ENCODE measurements at places on chromosomes 3 and 15.

DNA sequence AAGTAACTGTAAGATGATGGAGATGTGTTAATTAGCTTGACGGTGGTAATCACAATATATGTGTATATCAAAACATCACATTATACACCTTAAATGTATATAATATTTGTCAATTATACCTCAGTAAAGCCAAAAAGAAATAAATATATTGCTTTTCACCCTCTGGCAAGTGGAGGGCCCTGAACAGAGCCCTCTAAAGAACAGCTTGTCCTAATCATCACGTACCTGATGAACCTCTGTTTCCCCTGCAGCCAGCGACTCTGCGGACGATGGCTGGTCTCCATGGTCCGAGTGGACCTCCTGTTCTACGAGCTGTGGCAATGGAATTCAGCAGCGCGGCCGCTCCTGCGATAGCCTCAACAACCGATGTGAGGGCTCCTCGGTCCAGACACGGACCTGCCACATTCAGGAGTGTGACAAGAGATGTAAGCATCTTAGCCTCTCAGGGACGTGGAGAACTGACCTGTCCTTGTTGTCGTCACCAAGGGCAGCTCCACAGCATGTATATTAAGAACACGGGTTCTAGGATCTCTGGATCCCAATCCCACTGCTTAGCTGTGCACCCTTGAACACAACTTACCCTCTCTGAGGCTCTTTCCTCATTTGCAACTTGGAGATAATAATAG lies 6.3 kb downstream of the THBS1 start:
- no peak for DNase-seq

- DNase-seq: no peak
Observed at GRCh38 chr3:168003911-168004310, 91.8 kb downstream of the GOLIM4 start.

GRCh38 chr3:112687616-112688015 lies 46.7 kb upstream of the CCDC80 start:
- DNase-seq: no peak

GRCh38 chr3:55198554-55198953 lies 270.7 kb upstream of the LRTM1 start:
- no peak for DNase-seq

- DNase-seq: no peak
Observed at GRCh38 chr3:29695643-29696198, 414.9 kb downstream of the RBMS3 start.

DNA sequence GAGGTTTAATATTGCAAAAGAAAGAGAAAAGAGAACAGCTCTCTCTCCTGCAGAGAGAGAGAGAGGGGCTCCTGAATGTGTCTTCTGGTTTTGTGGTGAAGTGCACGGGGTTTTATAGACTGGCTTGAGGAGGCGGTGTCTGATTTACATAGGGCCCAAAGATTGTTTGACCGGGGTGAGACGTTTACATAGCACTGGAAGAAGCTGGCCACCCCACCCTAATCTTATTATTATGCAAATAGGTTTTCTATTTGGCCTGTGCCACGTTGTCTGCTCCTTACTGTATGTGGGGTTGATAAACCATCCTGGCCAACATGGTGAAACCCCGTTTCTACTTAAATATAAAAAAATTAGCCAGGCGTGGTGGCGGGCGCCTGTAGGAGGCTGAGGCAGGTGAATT lies 268.6 kb downstream of the SV2B start:
- DNase-seq: no peak

DNA sequence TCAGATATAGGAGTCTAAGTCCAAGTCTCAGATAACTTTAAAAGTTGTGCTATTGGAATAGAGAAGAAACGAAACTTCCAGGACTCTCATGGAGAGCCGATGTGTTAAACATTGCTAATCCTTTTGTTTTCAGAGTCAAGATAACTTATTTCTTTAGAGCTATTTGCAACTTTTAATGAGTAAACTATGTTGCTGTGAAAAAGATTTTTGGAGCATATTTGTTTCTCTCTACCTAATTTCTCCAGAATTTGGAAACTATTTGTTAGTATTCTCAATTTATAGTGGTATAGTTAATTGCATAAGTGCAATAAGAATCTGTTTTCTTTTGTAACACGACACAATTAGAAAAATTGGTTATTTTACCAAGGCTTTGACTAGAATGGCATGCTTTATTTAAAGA lies 588.9 kb downstream of the NTRK3 start:
- no peak for DNase-seq

GRCh38 chr3:127218454-127218922 lies 25.6 kb downstream of the PRR23E start:
- no peak for DNase-seq

DNA sequence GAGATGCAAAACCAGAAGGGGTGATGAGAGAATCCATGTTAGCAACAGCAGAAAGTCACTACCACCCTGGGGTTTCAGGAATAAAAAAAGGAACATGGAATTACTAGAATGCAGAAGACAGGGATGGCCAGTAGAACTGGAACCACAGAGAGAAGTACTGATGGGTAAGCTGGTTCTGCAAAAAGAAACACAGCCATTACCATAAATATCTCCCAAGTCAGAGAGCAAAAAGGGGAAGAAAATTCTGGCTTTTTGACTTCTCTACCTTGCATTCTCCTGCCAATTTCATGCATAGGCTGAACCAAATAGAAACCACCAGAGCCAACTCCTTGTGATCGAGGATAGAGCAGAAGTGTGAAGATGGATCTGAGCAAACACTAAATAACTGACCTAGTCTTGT lies 550.4 kb upstream of the NAALADL2 start:
- DNase-seq: no peak

GRCh38 chr15:94882071-94882712 lies 650.8 kb downstream of the MCTP2 start:
- DNase-seq: no peak

- DNase-seq: no peak
Observed at GRCh38 chr3:157865352-157866000, 240.7 kb downstream of the SHOX2 start.

DNA sequence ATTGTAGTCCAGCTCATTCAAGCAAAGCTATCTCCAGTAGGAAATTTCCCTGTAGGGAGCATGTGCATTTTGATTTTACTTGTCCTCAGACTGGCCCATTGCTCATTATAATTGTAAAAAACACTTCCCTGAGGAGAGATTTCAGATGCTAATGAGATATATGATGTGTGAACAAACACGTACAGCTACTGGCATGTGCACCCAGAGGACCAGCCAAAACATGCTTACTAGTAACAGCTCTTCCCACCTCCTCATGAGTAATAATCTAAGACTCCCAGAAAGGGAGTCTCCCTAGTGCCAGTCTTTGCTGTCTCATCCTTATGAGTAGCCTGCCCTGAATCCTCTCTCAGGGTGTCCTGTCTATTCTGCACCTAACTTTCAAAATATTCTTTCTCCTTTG lies 43.4 kb downstream of the FBXO22 start:
- no peak for DNase-seq

- DNase-seq: no peak
Observed at GRCh38 chr3:97438131-97438530, 326.4 kb upstream of the ARL6 start.

All from T-cell (primary cell).